GM12878 (cell line): ENCODE measurements at places on chromosomes 12 and 14.

DNA sequence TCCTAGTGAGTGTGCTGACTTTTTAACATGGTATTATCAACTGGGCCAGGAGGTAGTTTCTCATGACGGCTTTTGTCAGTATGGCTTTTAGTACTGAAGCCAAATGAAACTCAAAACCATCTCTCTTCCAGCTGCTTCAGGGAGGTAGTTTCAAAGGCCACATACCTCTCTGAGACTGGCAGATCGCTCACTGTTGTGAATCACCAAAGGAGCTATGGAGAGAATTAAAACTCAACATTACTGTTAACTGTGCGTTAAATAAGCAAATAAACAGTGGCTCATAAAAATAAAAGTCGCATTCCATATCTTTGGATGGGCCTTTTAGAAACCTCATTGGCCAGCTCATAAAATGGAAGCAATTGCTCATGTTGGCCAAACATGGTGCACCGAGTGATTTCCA is 141.1 kb downstream of the HMGA2 start:
- DNase-seq, result no peak

DNA sequence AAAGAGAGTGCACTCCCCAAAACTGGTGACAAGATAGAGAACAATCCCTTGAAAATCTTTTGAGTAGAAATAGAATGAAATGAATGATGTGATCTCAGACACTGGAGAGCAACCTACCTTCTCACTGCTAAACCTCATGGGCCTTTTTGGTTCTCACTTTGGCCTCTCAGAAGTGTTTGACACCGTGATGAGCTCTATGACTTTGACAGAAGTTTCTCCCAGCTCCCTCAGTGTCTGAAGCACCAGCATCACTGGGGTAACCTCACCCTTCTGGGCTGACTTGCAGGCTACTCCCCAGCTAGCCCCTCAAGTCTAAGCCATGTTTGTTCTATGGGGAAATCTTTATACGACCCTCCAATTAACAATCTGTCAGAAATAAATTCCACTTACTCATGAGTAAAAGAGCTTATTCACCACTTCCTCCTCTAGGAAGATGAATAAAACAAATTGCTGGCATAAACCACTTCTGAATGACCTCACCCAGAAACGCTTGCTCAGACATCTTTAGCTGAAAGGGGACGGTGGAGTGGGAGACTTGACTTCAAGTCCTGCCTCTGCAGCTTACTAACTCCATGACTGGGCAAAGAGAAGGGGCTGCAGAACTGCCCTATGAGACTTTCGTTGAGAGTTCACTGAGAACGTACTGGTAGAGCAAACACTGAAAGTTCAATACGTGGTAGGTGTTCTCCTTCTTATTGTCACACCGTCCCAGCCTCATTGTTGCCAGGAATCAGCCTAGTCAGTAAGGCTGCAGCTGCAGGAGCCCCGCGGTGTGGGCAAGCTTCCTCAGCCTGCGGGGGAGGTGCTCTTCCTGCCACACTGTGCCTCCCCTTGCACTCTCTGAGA is 46.5 kb downstream of the ST8SIA1 start:
- DNase-seq, result no peak

DNA sequence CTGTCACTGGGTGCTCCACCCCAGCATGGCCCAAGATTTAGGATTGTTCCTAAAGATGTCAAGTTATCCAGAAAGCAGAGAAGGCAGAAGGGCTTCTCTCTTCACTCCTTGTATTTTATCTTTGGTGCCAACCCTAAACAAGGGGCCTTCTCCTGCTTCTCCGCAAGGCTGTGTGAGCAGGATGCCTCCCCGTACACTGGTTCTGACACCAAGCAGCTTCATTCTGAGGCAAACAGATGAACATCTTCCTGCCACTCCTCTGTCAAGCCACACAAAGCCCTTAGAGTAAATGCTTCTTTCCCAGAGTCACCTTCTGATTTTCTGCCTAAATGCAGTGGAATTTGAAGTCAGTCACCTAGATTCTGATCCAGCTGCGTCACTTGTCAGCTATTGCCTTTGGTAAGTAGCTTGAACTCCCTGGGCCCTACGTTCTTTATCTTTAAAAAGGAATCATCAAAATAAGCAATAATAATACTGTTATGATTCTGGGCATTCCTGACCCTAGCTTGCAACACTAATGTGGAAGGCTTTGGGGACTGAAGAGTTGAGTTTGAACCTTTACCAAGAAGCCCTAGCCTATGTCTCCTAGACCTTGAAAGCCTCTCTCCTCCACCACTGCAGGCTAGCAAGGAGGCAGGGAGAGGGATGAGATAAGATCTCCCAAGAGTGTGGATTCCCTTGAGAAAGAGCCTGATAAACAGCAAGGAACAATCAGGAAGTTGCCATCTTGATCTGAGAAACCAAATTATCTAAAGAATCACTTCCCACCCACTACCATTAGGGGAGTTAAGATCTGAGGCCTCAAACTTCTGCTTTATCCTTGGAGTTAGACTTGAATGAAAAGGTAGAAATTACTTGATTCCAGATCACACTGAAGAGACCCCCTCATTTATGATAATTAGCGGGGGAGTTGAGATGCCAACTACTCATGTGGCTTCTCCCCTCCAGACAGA is 5.7 kb downstream of the KRT73 start:
- no peak for DNase-seq

GRCh38 chr14:73452341-73453186 is 5.8 kb downstream of the NUMB start:
- no peak for DNase-seq

- DNase-seq, result no peak
These were observed 15.1 kb upstream of the ZFP36L1 start for GRCh38 chr14:68807987-68808386.

DNA sequence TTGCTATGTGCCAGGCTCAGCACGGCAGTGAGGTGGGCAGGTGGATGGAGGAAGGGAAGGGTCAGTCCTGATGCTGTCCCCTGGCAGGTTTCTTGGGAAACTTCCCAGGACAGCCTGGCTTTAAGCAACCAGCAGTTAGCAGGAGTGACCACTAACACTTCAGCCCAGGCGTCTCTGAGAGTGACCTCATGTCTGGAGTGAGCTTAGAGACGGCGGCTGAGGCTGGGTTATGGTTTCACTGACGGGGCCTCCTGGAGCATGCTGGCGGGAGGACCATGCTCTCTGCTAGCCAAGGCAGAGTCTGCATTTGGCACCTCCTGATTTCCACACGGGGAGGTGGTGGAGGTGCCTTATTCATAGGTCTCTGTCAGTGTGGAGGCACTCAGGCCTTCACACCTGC is 2.5 kb downstream of the HHIPL1 start:
- no peak for DNase-seq

GRCh38 chr12:89346741-89347324 is 5.5 kb downstream of the DUSP6 start:
- no peak for DNase-seq

- DNase-seq, result no peak
These were observed 76.0 kb downstream of the SYNE2 start for GRCh38 chr14:63928744-63929174.

- no peak for DNase-seq
These were observed 8.4 kb downstream of the ADSS1 start for GRCh38 chr14:104732355-104732804.

DNA sequence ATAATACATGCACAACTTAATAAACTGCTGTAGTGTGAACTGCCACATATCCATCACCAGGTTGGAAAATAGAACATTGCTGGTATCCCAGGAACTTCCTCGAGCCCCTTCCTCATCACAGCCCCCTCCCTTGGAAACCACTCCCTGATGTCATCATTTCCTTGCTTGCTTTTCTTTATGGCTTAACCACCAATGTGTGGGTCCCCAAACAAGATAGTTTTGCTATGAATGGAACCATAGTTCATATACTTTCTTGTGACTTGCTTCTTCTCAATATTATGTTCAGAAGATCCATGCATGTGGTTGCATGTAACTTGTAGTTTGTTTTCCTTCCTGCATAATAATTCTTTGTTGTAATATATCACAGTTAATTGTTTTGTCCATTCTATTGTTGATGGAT is 8.9 kb upstream of the WNT5B start:
- DNase-seq, result no peak

DNA sequence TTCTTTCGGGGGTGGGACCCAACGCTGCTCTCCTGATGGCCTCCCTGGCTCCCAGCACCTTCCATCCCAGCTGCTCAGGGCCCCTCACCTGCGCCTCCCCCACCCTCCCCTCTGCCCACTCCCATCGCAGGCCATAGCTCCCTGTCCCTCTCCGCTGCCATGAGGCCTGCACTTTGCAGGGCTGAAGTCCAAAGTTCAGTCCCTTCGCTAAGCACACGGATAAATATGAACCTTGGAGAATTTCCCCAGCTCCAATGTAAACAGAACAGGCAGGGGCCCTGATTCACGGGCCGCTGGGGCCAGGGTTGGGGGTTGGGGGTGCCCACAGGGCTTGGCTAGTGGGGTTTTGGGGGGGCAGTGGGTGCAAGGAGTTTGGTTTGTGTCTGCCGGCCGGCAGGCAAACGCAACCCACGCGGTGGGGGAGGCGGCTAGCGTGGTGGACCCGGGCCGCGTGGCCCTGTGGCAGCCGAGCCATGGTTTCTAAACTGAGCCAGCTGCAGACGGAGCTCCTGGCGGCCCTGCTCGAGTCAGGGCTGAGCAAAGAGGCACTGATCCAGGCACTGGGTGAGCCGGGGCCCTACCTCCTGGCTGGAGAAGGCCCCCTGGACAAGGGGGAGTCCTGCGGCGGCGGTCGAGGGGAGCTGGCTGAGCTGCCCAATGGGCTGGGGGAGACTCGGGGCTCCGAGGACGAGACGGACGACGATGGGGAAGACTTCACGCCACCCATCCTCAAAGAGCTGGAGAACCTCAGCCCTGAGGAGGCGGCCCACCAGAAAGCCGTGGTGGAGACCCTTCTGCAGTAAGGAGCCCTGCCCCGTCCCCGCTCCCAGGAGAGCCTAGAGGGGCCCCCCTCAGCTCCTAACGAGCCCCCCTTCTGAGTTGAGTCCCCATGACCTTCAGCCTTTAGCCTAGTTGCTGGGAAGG is at the start of gene HNF1A:
Gene HNF1A, plus strand, starts transcription at position 248 of the 924 bp plus-strand sequence. Its CDS starts 226 bp downstream, at position 474.
- DNase-seq, result no peak

DNA sequence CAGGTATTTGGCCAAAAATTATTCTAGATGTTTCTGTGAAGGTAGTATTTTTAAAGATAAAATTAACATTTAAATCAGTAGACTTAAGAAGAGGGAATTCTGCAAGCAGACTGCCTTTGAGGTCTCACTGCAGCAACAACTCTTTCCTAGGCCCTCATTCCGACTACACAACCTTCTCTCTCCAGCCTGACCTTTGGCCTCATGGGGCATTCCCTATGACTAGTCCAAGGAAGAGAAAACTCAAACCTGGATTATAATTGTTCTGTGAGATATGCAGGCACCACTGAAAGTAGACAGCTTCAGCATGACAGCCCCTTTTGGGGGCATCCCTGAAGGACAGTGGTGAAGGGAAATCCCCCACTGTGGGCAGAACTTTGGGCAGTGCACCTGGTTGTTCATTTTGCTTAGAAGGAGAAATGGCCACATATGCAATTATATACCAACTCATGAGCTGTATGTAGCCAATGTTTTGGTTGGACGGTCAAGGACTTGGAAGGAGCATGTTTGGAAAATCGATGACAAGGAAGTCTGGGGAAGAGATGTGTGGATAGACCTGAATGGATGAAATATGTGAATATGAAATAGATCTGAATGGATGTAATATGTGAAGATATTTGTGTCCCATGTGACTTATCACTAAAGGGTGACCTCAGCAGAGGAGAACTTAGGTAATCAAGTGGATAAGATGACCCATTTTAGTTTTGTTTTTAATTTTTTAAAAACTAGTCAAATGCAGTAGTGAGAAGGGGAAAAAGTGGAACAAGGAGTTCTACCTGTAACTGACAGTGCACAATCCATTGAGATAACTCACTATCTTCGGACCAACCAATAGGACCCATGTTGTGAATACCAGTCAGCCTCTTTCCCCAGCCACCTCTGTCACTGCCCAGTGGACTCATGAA is 233.3 kb upstream of the FOXN3 start:
- no peak for DNase-seq

DNA sequence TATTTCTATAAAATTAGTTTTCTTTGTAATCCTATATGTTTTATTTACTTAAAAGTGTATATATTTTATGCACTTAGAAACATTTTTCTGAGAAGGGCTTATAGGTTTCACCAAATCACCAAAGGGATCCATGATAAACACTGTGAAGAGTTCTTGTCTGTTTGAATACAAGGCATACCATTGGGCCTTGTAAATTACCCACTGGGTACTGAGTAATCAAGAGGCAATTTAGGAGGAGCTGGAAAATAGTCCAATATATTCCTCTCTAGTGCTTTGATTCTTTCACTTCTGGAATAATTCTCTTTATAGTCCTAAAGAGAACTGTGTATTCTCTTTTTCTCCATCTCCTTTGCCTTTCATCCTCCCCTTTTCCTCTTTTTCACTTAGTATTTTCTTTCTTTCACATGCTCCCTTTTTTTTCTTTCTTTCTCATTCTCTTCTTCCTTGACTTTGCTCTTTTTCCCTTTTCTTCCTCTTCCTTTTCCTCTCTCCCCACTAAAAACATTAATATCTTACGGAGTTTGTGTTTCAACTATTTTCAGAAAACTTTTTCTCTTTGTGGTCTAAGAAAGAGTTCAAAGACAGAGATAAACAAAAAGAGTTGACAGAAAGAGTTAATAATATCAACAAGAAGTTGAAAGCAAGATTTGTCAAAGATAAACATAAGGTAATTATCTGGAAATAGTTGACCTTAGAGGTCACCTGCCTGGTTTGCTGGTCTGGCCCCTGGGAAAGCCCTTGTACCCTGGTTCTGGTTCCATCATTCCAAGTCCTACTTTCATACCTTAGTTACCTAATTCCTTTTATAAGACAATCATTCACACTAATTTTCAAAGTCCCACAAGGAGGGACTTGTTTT is 435.3 kb downstream of the RAD51B start:
- DNase-seq, result no peak

DNA sequence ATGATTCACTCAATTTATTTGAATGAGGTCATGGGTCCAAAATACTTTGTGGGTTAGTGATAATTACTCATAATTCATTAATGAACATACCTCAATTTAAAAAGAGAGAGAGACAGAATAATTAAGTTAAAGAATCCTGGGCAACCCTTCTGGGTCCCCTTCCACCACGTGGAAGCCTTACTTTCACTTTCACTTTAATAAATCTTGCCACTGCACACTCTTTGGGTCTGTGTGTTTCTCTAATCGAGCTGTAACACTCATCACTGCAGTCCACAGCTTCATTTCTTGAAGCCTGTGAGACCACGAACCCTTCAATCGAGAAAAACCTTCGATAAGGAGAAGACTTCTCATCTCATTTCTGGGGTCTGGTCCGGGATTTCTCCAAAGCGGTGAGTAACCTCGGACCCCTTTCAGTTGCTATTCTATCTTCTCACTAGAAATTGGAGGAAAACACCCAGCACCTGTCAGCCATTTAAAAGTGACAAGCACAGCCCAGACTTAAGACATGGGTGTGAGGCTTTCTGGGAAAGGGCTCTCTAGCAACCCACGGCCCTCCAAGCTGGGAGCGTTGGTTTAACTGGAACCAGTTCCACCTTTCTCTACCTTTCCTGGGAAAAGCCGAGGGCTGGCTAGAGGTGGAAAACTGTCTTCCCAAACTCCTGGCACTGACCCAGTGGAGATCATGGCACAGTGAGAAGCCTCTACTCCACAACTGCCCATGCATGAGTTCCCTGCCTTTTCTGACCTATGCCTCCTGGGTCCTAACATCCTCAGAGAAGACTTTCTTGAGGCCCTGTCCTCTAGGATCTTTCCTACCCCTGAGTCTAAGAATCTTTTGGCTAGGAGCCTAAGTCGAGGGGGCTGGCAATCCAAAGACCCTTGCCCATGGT is 148.8 kb upstream of the ATF7IP start:
- no peak for DNase-seq
